ENCODE measurements at places on chromosomes 2 and 18. TPM values are rescaled to one million over a fixed set of nuclear protein-coding genes. Genes with fewer than 3 reads are reported as not detected.

DNA sequence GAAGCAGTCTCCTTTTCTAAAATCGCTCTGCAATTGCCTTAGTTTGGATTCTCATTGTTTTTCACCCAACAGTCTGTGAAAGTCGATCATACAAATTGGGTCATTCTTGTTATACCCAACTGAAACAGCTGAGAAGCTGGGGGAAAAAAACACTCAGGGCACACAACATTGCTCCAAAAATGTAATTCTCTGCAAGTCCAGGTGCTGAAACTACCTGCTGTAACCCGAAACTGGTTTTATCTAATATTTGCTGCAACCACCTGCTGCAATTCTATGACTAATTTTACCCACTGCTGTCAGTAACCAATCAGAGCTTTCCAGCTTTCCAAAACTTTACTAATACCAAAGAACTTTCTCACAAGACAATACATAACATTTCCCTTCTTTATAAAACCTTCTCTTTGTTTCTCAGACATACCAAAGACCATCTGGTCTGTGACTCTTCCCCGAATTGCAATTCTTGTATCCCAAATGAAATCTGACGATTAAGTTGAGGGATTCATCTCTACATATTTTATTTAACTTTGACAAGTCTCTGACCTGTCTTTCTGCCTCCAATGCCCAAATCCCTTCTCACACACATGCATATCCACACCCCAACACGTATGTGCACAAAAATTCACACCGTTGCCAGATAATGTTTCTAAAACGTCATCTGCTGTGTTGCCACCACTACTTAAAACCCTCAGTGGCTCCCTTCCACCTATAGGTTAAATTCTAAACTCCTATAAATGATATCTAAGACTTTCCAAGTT is 198.3 kb downstream of the PIEZO2 start:
- no peak overlapping the region for H3K27ac ChIP-seq
- H3K27me3 ChIP-seq, result no peaks in the 10 kb centered on the region
- no peaks in the 10 kb centered on the region for H3K36me3 ChIP-seq
- no peak for DNase-seq
- no peak overlapping the region for H3K4me3 ChIP-seq
- no peaks in the 10 kb centered on the region for H3K4me1 ChIP-seq

DNA sequence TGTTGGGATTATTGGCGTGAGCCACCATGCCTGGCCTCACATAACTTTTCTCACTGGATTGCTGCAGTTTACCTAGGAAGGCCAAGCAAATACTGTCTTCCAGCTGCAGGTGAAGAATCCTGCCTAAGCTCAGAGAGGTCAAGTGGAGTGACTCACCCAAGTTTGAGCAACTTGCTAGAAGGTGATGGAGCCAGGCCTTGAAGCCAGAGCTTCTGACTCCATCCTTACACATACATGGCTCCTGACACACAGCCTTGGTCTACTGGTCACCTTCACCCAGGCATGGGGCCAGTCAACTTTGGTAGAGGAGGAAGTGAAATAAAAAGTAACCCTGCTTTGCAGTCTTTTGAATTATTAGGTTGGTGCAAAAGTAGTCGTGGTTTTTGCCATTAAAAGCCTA is 93.5 kb downstream of the VWA3B start:
- H3K4me3 ChIP-seq, result no peak overlapping the region
- no peaks in the 10 kb centered on the region for H3K27me3 ChIP-seq
- no peaks in the 10 kb centered on the region for H3K36me3 ChIP-seq

- H3K4me1 ChIP-seq, result peaks cover 64% of the 10 kb centered on the region
- no peaks in the 10 kb centered on the region for H3K27me3 ChIP-seq
- no peak for DNase-seq
- peaks cover 16% of the 10 kb centered on the region for H3K36me3 ChIP-seq
These were observed 34.5 kb downstream of the HS1BP3 start for GRCh38 chr2:20616341-20616871.

GRCh38 chr2:238382381-238382781 is 44.3 kb upstream of the ASB1 start:
- peaks cover 3% of the 10 kb centered on the region for H3K4me1 ChIP-seq
- no peaks in the 10 kb centered on the region for H3K27me3 ChIP-seq
- no peak overlapping the region for H3K27ac ChIP-seq
- DNase-seq, result no peak

- peaks cover 14% of the 10 kb centered on the region for H3K36me3 ChIP-seq
- H3K4me1 ChIP-seq, result no peaks in the 10 kb centered on the region
- H3K27ac ChIP-seq, result no peak overlapping the region
These were observed 264.1 kb downstream of the HDAC4 start for GRCh38 chr2:239136762-239137161.

Gene KCNG2
- total RNA-seq, result 0.76 TPM

Gene STPG4
- not detected for total RNA-seq
